ENCODE measurements at places on chromosomes 3 and 15.

GRCh38 chr3:115286529-115287197, 139.6 kb upstream of the ZBTB20 start:
- DNase-seq: no peak

DNA sequence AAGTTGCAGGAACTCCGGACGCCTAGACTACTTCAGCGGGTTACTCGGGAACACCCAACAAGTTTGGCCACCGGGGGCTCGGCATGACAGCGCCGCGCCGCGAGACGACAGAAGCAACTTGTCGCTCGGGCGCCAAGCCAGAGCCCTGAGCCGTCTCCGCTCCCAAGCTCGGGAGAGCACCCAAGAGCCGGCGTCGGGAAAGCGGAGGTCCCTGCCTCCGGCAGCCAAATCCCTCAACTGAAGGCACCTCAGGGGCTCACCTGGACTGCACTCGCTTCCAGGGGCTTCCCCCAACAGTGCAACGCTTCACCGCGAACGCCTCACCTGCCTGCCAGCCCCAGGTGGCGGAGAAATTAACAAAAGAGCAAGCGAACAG, 640 bp downstream of the MB21D2 start:
- no peak for DNase-seq

GRCh38 chr3:53255423-53255774, 423 bp downstream of the TKT start:
- no peak for DNase-seq

- peak; percentile 2 for DNase-seq
These were observed 171.5 kb upstream of the LINGO1 start for GRCh38 chr15:77804210-77804609.

GRCh38 chr3:167736264-167736787, 805 bp downstream of the SERPINI1 start:
- DNase-seq: no peak

GRCh38 chr3:53633197-53633787, 138.9 kb downstream of the CACNA1D start:
- no peak for DNase-seq

- no peak for DNase-seq
These were observed 69.3 kb downstream of the LRIG1 start for GRCh38 chr3:66431494-66431893.

GRCh38 chr3:133887803-133888703, 7.6 kb downstream of the RAB6B start:
- no peak for DNase-seq

- DNase-seq: peak; percentile 48
These were observed 99.0 kb downstream of the ANO10 start for GRCh38 chr3:43522727-43523362.

GRCh38 chr15:98442379-98442833, 205.9 kb upstream of the IGF1R start:
- DNase-seq: peak; percentile 43

DNA sequence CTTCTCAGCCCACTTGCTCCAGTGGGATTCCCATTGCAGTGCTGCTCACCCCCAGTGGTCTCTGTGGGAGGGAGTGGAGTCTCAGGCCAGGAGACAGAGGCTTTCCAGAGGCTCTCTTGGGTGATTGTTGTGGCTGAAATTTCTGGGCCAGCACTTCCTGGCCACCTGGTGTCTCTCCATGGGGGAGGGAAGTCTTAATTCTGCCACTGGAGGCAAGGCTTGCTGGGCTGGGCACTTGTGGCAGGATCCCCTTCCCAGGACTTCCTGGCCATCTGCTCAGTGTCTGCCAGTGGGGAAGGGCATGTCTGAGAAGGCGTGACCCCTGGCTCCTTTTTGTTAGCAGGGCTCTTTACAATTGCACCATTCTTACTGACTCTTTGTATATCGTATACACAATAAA, 351.8 kb downstream of the GABRB3 start:
- no peak for DNase-seq

GRCh38 chr3:115758076-115758763, 134.9 kb downstream of the GAP43 start:
- no peak for DNase-seq

DNA sequence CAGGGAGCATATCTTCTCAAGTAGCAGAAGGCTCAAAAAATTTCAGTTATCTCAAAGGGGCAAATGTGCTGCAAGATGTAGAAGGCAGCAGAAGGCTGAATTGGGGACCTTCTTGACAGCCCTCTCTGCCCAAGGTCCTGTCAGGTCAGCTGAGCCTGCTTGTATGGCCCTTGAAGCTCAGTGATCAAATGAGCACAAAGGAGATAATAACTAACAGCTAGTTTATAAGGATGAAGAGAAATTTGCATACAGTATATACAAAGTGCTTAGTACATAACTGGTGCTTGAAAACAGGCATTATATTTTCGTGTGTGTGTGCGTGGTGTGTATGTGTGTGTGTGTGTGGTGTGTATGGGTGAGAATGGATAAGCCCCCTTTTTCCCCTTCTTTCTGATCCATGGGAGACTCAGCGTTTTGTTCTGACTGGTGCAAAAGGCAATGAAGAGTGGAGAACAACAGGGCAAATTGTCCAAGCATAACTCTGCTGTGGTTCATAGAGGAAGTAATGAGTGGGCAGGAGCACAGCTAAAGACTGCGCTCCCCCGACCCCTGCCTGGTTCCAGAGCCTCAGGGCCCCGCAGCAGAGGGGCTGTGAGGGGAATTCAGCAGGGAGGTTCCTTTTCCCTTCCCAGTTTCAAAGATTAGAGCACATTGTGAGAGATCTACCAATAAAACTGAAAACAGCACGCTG, 356.8 kb upstream of the NR2F2 start:
- no peak for DNase-seq

- no peak for DNase-seq
These were observed 29.6 kb downstream of the PSTPIP1 start for GRCh38 chr15:77024273-77025082.

DNA sequence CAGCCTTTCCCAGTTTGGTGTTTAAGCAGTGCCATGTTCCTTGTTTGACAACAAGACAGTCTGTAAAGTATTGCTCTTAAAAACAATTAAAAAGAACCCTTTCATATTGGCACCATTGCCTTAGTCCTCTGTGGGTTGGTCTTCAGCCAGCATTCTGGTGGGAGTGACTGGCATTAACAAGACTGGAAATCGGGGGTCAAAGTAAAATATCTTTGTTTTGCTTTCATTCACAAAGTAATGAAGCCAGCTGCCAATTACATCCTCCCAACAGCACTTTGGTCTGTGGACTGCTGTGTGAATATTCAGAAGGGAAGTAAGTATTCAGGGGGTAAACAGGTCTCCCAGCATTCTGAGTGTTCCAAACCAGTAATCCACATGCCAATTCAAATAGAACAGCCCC, 8.3 kb upstream of the VILL start:
- DNase-seq: no peak

GRCh38 chr3:47098910-47099309, 65.0 kb downstream of the SETD2 start:
- no peak for DNase-seq

DNA sequence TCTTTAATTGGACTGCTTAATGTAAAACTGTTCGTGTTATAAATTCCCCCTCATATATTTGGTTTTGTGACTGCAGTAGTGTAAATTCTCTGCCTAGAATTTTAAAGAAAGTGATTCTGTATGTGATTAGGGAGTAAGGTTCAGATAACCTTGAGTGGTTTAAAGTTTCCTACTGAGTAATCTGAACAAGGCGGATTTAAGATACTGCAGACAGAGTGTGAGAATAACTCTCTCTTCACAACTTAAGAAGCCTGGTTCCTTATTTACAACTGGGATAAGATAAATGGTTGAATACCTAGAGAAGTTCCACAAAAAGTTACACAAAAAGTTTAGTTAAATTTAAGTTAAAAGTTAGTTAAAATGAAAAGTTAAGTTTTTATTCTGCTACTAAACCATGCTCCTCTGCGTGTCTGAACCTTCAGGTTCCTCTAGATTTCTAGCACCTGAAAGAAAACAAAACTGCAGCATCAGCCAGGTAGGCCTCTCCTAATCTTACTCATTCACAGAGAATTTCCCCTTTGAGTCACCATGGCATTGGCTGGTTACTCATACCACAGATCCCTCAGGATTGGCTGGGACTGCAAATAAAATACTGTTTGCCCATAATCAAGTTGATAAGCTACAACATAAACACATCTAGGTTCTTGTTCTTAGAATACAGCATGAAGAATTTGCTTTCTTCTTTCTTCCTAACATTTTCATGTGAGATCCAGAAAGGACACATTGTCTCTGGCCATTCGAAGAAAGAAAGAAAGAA, at the start of gene ARL14:
TSS of gene ARL14 (plus strand) at position 614 of the 757 bp plus-strand sequence. CDS start 187 bp downstream, outside the sequence.
- peak; percentile 69 for DNase-seq

DNA sequence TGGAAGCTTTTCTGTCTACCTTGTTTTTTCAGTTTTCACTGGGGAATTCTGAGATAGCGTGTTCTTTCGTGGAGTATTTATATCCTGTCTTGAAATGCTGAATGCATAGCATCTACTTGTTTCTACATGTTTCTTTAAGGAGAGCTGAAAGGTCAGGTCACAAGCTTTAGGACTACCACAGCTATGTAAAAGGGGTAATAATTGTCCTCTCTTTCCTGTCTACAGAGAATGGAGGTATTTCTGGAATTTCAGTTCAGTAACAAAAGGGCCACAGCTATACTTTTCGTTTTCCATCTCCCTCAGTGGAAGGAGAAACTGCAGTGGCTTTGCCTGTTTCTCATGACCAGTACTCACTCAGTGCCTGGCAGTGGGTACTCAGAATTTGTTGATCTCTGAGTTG, 4.7 kb downstream of the INAFM2 start:
- no peak for DNase-seq

GRCh38 chr3:128351546-128351945, 115.1 kb downstream of the DNAJB8 start:
- no peak for DNase-seq

GRCh38 chr15:47415539-47415971, 301.8 kb upstream of the SEMA6D start:
- DNase-seq: no peak

- no peak for DNase-seq
These were observed 226.5 kb upstream of the NANOGP8 start for GRCh38 chr15:35311615-35312014.

DNA sequence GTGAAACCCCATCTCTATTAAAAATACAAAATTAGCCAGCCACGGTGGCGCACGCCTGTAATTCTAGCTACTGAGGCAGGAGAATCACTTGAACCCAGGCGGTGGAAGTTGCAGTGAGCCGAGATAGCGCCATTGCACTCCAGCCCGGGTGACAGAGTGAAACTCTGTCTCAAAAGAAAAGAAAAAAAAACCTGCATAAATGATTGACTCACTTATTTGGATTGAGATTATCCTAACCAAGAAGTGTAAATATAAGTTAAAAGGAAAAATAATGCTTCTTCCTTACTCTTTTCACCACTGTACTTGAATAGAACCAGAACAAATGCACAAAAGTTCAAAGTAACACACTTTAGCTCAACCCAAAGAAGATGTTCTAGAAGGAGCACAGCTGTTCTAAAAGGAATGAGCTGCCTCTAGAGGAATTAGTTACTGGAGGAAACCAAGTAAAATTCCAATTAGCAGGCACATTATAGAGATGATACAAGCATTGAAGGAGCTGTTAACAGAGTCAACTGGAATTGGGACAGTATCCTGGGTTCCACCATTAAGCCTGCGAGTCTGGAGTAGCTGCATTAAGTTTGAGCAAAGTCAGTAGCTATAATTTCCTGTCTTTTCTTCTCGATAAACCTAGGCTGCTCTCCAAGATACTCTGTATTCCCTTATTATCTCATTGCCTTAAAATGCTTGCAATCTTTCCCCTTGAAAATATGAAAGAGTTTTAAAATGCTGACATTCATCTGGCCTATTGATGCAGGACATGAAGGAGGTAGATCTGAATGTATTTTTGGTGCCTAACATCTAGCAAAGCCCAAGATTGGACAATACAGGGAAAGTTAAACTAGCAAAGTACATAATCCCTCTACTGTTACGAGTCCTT, 9.5 kb downstream of the MTHFS start:
- DNase-seq: no peak

DNA sequence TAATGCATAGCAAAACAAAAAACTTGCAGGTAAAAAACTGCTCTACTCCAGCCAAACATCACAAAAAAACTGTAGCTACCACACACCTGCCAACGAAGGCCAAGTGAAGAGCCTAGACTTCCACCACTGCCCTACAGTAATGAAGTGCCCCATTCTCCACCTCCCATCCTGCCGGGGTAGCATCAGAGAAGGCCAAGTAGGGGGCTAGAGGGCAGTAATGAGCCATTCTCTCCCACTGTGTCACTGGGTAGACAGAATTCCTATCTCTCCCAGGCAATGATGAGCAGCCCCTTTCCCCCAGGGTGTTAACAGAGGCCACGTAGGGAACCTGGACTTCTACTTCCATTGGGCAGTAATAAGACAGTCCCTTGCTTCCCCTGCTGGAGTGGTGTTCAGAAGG, 9.5 kb downstream of the SEC22C start:
- DNase-seq: no peak

DNA sequence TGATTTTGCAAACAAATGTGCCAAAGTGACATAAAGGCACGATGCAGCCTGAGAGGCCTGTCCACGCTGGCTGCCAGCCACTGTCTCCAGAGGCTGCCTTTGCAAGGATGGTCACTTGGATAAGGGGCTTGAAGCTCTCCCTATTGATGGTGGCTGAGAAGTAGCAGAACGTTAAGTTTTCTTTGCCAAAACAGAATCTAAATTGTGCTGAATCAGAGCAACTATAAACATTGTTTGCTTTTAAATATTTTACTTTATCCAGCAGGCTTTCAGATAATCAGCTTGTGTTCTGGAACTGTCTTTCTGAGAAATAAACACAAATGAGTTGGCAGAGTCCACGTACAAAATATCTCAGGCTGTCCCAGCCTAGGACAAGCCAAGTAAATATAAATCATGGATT, 23.8 kb upstream of the CNBP start:
- DNase-seq: no peak

- peak; percentile 87 for DNase-seq
These were observed 1333.0 kb downstream of the ROBO1 start for GRCh38 chr3:78434801-78435200.

- DNase-seq: no peak
These were observed 178.0 kb downstream of the PLCL2 start for GRCh38 chr3:17062736-17063135.

DNA sequence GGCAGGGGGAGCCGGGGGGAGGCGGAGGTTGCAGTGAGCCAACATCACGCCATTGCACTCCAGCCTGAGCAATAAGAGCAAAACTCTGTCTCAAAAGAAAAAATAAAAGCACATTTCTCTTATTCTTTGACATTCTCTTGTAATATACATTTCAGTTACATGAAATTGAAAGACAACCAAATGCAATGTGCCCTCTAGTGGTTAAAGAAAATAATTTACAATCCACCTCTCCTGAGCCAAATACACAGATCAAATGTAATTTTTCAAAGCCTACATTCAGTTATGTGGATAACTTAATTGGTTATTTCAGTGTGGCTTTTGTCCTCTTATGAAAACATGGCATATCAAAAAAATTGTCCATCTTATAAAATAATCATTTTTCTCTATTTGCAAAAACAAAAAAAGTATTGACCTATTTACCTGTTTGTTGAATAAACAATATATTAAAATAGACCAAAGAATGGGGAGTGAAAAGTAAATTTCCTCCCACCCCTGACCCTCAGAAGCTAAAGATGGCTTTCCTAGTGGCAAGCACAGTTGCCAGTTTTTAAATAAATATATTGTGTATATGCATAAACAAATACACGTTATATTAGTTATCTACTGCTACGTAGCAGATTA, 14.2 kb upstream of the U2SURP start:
- no peak for DNase-seq

Data from retinal pigment epithelial cell (primary cell).